ENCODE measurements at places on chromosomes 12 and 14. TPM values are rescaled to one million over a fixed set of nuclear protein-coding genes. Genes with fewer than 3 reads are reported as not detected.
A peak's percentile ranks its signal among the peaks of the same experiment; 100 is the strongest.

DNA sequence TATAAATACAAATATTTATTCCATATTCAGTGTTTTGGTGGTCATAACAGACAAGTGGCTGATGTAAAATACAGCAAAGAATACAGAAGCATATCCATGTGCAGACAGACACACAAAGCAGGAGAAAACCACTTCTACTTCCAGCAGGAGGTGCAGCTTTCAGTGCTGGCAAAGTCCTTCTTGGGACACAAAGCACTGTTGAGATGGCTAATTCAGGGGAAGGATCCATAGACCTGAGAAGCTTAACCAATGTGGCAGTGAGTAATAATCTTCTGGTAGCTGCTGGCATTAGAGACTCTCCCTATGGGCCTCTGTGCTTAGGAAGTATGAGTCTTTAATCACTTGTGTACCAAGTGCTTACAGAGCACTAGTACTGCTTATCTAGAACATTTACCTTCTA is 26.8 kb downstream of the AMN1 start:
- DNase-seq, result peak; percentile 60

DNA sequence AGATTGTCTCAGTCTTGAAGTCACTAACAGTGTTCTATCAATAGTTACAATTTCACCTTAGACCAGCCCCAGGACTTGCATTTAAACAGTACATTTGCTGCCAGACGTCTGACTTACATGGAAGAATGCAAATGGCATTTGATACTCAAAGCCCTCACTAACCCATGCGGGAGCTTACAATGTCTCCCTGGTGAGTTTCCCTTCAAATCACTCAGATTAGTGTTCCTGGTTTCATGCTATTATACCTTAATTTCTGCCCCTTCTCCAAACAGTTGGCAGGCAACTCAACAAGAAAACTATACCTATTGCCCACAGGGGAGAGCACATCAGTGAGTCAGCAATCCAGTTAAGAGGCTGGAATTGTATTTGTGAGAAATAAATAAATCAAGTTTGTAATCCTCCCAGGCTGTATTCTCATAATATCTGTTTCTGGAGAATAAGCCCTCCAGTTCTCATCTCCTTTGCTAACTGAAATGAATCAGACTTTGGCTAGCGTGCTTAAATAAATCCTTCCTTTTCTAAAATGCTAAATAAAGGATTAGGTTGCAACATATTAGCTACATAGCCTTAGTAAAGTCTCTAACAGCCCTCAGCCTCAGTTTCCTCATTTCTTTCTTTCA is 23.7 kb downstream of the GSTZ1 start:
- DNase-seq, result no peak

- no peak for DNase-seq
These were observed 31.2 kb downstream of the VEZT start for GRCh38 chr12:95248604-95249360.

Gene PABPN1
- 157 TPM for polyA plus RNA-seq

Gene SLC8A3
- not detected for polyA plus RNA-seq

All from A549 (cell line).